ENCODE measurements at places on chromosomes 1 and 21.

DNA sequence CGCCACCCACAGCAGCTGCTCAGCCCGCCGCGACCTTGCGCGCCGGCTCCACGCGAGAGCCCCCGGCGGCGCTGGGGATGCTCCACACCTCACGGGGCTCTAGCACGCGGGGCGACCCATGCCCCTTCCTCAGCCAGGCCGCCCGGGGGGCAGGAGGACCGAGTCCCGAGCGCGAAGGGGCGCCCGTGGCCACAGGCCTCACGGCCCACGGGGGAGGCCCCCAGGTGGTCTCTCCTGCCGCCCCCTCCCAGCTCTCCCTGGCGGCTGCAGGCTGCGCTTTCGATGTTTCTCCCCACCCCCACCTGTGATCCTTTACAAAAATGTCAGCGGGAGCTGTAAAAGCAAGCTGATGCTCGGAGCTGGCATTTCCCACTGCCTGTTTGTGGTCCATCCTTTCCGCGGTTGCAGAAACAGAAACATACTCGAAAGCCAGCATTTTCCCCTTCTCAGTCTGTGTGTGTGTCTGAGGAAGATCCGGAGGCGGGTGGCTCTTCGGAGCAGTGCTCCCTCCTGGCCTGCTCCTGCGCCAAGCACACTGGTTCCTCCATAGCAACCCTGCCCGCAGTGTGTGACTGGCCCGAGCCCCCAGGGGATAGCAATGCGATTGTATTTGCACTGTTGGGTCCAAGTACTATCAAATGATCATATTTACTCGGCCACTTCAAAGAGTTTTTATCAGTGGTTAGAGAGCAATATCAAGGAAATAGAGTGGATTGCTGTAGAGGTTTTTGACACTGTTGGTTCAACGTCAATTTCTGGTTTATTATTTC, 2.1 kb downstream of the KIF26B start:
- no peak for DNase-seq

DNA sequence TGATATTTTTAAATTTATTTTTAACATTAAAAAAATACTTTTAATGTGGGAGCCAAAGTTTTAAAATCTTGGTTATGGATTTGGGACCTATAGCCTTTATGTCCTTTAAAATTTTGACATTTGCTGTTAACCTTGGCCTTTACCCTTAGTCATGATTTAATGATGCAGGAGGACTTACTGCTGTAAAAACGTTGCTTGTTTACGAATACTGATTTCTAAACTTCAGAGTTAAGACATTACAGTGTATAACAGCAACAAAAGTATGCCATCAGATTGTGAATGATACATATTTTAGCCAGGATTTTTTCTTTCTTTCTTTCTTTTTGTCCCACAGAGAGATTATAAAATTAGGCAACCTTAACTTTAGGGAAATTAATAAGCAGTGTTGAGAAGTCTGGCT, 8.9 kb downstream of the RBM15 start:
- DNase-seq: no peak

DNA sequence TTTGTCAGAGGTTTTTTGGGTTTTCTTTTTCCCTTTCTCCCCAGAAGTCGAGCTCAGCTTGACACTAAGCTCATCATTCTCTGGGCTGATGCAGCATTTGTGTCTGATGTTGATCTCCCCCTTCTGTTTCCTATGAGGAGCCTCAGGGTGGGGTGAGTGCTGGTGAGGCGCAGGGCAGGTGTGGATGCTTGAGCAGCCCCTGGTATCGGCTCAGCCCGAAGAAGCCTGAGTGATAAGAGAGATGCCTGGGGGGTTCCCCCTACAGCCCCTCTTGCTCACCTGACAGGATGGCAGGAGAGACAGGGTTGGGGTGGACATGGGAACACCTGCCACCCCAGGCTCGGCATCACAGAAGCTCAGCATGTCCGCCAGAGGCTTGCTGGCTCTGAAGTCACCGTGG, 239.0 kb downstream of the RHOU start:
- no peak for DNase-seq

GRCh38 chr1:23551849-23552248, 7.5 kb downstream of the ID3 start:
- DNase-seq: no peak

DNA sequence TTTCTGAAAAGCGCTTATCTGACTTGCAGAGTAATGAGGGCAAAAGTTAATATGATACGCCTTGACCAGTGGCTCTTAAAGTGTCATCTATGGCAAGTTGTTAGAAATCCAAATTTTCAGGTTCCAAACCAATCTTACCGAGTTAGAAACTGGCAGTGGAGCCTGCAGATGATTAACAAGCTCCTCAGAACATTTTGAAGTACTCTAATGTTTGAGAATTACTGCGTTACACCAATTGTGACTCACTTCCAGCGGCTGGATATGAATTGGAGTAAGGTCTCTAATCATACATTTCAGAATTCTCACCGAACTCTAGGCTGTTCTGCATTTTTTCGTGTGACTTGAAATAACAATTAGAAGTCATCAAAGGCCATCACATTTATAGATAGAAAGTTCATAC, 73.5 kb upstream of the TMPRSS15 start:
- DNase-seq: no peak

- DNase-seq: no peak
Observed at GRCh38 chr1:55702064-55702463, 486.9 kb upstream of the USP24 start.

GRCh38 chr1:18293291-18293690, 185.7 kb downstream of the IGSF21 start:
- no peak for DNase-seq

GRCh38 chr1:155499263-155499662, 63.3 kb downstream of the ASH1L start:
- no peak for DNase-seq

DNA sequence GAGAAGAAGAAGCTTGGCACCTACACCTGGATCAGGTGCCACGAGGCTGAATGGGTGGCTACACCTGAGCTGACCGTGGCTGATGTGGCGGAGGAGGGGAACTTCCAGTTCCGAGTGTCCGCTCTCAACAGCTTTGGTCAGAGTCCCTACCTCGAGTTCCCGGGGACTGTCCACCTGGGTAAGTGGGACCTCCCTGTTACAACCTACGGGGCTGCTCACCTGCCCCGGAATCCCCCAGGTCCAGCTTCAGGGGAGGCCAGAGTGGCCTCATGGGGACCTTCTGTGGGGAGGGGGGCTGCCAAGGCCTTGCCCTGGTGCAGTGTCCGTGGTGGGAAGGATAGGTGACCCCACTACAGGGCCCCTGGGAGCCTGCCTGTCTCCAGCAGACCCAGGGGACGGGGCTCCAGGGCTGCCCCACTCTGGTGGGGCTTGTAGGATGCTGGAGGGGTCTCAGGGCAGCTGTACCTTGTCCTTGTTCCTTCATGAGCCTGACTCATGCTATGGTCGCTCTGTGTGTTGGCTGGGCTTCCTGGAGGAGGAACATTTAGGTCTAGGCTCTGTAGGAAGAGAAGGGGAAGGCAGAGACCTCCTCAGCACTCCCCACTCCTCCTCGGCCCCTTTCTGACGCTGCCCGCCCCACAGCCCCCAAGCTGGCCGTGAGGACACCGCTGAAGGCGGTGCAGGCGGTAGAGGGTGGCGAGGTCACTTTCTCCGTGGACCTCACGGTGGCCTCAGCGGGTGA, 7.2 kb downstream of the OBSCN start:
- DNase-seq: no peak

DNA sequence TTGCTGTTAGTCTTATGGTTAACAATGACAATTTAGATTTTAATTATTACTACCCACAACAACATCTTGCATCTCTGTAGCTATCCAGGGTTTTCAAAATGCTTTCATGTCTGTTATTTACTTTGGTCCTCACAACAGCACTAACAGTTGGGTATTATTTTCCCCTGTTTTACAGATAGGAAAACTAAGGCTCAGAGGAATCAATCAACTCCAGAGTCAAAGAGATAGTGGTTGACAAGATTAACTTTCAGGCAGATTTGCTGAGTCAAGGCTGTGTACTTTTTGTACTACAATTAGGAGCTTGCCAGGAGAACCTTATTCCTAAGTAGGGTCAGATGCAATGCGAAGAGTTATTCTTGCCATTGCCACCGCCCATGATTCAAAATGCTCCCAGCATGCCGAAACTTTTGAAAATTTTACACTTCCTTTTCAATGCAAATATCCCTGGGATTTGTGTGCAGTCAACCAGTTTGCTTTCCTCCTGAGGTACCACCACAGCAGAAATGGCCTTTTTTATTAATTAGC, 49.4 kb upstream of the ROR1 start:
- DNase-seq: no peak

DNA sequence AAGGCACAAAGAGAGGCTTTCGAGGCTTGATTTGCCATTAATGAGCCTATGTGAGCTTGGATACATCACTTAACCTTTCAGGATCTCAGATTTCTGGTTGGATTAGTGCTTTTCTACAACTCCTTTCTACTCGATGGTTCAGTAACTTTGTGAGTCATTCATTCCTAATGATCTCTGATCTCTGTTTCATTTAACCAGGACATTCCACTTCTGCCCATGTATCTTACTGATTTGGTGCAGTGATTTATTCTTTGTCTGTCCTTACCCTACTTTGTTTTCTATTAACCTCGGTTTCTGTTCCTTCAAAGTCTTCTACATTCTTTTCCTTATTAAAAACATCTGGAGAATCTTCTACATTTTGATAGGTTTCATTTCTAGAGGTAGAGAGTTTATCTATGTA, 94.6 kb upstream of the ZBTB18 start:
- no peak for DNase-seq

DNA sequence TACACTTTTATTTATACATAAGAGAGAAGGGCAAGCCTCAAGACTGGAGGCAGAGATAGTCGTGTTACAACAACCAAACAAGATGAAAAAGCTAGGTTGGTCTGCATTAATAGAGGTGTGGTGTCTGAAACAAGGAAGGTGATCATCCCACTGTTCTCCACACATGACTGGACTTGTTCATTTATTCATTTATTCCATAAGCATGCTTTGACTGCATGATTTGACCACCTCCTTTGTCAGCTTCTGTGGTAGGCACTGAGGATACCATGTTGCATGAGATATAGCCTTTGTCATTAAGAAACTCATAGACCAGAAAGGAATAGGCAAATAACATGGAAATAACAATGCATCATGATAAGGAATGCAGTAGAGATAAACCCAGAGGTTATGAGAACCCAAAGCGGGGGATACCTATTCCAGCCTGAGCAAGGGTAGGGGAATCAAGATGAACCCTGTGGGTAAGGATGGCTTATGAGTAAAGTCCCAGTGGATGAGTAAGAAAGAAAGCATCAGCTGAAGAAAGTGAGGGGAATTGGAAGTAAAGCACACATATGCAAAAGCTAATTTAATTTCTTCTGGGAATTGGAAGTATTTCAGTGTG, 173.7 kb upstream of the FGGY start:
- DNase-seq: no peak

DNA sequence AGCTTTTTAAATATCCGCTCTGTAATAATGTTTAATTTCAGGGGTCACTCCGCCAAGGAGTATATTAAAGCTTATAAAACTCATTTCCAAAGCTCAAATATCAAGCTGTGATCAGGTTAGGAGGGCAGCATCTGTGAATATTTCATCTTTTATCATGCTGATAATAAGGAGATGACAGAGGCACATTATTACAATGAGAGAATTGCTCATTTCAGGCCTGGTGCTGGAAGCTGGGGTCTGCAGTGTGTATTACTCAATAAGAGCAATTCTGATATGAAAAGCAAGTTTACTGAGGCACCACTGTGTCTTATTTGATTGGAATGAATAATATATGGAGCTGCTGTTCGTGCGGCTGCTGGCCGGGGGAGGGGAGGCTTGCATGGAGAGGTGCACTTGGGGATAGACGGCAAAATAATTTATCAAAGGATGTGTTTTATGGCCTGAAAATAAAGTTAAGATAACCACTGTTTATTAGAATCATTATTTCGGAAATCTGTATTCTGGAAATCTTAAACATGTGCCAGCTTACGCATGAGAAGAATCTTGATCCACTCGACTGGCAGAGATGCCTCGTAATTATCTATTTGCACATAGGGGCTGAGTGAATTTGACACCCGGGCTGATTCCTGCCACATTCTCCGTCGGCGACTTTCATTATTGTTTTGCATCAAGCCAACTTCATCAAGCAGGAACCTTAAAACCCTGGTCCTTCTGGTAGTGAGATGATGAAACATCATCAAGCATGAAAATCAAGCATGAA, 173.2 kb downstream of the RRAGC start:
- DNase-seq: no peak

- peak; percentile 27 for DNase-seq
Observed at GRCh38 chr1:31412732-31413404, at the start of gene SERINC2. TSS of gene SERINC2 (plus strand) at chr1:31413213. CDS start at chr1:31413266, 53 bp downstream.

- DNase-seq: no peak
Observed at GRCh38 chr1:95386371-95386770, 152.4 kb downstream of the RWDD3 start.

- no peak for DNase-seq
Observed at GRCh38 chr1:42266253-42267135, 68.5 kb downstream of the FOXJ3 start.

DNA sequence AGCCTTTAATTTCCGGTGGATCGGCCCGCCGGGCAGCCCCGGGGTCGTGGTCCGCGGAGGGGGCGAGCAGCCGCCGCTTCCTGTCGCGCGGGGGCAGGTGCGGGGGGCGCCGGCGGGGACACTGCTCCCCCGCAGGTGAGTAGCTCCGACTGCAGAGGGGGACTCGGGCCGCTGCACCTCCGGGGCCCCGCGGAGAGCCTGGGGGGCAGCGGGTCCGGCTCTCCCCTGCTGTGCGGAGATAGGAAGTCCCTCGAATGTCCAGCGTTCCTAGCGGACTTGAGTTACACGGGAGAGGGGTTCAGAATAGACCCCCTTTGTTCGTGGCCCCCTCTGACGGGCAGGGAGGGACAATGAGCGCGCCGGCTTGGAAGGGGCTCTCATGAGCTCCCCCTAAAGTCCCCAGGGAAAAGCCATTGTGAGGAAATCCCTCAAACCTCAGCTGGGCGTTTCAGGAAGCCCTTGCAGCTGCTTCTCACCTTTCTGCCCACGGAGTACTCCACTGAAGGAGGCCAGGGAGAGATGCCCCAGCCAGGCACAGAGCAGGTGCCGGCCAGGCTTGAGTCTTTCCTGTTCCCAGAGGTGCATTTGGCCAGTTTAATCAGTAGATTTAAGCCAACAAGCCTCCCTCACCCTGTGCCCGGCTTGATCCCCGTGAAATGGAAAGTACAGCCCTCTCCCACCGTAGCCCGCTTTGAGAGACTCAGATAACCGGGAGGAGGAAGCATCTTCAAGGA, 925 bp downstream of the PDE9A start:
- no peak for DNase-seq

DNA sequence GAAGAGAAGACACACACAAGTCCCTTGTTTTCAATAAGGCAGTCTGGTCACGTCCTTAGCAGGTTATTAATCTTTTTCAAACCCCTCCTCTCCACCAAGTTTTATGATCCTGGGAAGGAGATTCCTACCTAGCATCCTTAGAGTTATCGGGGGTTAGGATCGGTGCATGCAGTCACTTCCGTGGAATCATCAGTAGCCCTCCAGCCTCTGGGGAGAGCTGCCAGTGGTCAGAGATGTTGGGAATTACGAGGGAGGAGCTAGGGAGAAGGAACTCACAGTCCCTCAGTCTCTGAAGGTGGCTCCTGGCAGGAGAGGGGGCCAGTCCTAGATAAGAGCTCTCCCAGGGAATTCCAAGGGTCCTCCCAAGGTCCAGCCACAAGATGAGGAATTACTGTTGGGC, 57.7 kb upstream of the ATP5PO start:
- DNase-seq: no peak

GRCh38 chr1:24643363-24644099, 429 bp downstream of the SRRM1 start:
- DNase-seq: peak; percentile 41
